ENCODE measurements at places on chromosomes 13 and 19.

- no peak for DNase-seq
Observed at GRCh38 chr19:15280915-15281683, 48.9 kb upstream of the EPHX3 start.

GRCh38 chr19:13381827-13382632 is 124.2 kb downstream of the CACNA1A start:
- DNase-seq = no peak

GRCh38 chr19:50344661-50345318 is 15.6 kb upstream of the KCNC3 start:
- no peak for DNase-seq

- no peak for DNase-seq
Observed at GRCh38 chr13:72112216-72112615, 245.2 kb upstream of the DACH1 start.

DNA sequence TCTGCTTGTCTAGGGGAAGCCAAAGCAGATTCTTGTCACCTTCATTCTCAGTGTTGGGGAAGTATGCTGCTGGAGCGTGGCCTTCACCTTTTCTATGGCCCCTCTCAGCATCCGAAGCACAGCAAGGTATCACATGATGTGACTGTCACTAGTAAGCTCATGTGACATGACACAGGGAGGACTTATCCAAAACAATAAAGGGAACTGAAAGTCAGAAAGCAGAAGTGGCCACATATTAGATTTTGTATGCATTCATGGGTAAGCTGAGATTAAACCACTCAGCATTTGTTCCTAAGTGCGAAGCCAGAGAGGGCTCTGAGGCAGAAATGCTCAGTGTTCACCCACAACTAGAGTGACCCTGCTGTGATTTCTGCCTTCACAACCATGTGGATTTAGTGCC is 72.8 kb upstream of the PCDH8 start:
- no peak for DNase-seq

- no peak for DNase-seq
Observed at GRCh38 chr19:35495107-35496064, 5.1 kb upstream of the KRTDAP start.

Data from left renal cortex interstitium (tissue), 4 donors.